ENCODE measurements at places on chromosomes 11 and 22.
A peak's percentile ranks its signal among the peaks of the same experiment; 100 is the strongest.

DNA sequence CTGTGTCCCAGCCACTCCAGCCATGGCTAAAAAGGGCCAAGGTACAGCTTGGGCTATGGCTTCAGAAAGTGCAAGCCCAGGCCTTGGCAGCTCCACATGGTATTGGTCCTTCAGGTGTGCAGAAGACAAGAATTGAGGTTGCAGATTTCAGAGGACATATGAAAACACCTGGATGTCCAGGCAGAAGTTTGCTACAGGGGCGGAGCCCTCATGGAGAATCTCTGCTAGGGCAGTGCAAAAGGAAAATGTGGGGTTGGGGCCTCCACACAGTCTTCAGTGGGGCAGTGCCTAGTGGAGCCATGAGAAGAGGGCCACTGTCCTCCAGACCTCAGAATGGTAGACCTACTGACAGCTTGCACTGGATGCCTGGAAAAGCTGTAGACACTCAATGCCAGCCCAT, 1074.1 kb downstream of the JRKL start:
- DNase-seq = no peak

- DNase-seq = no peak
Observed at GRCh38 chr22:38271927-38272372, 860 bp downstream of the TMEM184B start.

DNA sequence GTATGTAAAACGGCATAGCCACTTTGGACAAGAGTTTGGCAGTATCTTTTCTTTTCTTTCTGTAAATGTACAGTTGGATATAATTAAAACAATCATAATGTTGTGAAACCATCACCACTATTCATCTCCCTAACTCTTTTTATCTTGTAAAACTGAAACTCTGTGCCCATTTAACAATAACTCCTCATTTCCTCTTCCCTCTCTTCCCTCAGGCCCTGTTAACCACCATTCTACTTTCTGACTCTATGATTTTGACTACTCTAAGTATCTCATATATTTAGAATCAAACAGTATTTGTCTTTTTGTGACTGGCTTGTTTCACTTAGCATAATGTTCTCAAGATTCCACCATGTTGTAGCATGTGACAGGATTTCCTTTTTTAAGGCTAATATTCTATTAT, 10.2 kb downstream of the SCUBE2 start:
- no peak for DNase-seq

DNA sequence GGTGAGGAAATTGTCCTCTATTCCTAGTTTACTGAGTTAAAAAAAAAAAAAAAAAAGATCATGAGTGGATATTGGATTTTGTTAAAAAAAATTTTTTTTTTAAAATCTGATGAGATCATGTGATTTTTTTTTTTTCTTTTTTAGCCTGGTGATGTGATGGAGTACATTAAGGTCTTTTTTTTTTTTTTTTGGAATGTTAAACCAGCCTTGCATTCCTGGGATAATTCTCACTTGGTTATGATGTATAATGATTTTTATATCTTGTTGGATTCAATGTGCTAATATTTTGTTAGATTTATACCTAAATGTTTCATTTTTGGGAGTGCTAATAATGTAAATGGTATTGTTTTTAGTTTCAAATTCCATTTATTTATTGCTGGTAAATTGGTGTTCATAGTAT, 43.3 kb downstream of the DDX10 start:
- DNase-seq = no peak

DNA sequence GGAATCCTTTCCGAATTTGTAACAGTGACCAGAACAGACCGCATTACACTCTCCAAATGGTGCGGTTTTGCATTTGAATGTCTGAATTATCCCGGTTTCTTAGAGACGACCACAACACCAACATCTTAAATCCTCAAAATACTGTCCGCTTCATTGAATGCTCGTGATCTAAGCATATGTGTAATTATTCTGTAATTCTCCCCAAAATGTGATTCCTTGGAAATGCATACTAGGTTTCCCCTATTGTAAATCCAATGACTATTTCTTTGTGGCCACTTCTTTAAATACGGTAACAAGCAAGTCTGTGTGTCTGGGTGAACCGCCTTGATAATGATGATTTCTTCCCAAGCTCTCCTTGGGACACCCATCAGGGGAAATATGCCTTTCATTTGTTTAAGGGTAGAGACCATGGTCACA, 87.3 kb upstream of the DBX1 start:
- no peak for DNase-seq

GRCh38 chr11:46472662-46472994, 81.1 kb upstream of the CHRM4 start:
- DNase-seq = no peak

DNA sequence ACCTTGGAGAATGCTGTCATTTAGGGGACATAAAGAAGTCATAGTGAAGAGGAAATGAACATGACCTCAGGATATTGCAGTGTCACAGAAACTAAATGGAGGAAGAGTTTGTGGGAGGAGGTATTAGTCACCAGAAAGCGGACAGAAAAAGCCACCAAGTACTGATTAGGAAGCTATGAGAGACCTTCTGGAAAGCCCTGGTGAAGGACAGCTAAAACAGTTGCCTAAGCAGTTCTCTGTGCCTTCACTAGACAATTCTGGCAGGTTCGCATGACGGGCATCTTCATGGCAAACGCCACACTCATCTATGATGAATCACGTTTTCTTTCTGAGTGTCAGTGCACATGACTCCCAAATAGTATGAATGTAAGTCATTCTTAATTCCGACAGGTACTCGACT, 325.8 kb downstream of the C11orf87 start:
- no peak for DNase-seq

DNA sequence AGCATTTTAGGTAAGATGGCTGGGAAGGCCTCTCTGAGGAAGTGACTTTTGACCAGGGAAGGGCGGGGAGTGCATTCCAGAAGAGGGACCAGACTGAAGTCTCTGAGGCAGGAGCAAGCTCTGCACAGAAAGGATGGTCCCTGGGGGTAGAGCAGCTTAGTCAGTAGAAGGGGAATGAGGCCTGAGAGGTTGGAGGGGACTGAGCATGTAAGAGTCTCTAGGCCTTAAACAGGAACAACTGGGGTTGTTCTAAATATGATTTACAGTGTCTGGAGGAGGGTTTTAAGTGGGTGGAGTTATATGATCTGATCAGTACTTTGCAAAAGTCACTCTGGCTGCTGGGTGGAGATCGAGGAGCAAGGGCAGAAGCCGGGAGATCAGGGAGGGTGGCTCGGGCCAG, 31.7 kb upstream of the TEF start:
- DNase-seq = no peak

DNA sequence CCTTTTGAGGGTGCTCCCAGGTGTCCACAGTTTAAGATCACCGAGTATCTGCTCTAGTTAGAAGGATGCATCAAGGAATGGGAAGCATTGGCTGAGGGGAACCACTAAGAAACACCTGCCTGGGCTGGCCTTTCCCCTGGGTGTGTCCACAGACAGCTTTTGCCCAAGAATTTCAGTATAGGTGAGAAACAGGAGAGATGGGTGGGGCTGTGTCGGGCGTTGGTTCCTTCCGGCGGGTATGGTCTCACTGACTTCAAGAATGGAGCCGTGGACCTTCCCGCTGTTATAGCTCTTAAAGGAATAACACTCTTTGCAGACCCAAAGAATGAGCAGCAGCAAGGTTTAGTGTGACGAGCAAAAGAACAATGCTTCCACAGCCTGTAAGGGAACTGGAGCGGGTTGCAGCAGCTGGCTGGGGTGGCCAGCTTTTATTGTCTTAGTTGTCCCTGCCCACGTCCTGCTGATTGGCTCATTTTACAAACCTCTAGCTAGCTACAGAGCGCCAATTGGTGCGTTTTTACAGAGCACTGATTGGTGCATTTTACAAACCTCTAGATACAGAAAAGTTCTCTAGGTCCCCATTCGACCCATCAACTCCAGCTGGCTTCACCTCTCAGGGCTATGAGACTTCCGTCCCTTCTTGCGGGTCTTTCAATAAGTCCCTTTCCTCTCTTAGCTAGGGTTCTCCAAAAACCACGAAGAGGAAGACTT, 2.4 kb downstream of the FADS1 start:
- no peak for DNase-seq

GRCh38 chr11:119087747-119088241, 3.1 kb downstream of the HMBS start:
- no peak for DNase-seq

DNA sequence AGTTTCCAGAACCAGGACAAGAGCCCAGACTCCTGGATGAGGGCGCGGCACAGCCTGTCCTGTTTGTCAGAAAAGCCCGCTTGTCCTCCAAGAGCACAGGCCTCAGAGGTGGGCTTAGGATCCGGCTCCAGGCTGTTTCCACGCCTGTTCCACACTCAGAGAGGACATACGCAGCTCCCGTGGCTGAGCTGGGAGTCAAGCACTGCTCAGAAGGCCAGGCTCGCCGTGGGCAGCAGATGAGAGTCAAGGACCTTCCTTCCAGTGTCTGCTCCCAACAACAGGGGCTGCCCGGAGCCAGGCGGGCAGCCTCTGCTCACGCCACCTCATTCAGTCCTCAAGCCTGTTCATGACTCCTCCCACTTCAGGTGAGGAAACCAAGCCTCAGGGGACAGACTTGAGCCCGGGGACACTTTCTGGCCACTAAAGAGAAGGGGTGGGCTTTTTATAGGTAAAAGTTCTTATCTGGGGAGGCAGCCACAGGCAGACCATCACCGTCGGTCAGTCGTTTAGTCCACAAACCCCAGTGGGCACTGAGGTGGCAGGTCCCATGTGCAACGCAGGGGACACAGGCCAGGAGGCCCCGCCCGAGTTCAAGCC, 3.8 kb downstream of the CYB5R3 start:
- no peak for DNase-seq

GRCh38 chr11:85724748-85725465, 38.9 kb upstream of the CCDC89 start:
- no peak for DNase-seq

GRCh38 chr22:33919391-33920196, 682 bp downstream of the LARGE1 start:
- DNase-seq = no peak

DNA sequence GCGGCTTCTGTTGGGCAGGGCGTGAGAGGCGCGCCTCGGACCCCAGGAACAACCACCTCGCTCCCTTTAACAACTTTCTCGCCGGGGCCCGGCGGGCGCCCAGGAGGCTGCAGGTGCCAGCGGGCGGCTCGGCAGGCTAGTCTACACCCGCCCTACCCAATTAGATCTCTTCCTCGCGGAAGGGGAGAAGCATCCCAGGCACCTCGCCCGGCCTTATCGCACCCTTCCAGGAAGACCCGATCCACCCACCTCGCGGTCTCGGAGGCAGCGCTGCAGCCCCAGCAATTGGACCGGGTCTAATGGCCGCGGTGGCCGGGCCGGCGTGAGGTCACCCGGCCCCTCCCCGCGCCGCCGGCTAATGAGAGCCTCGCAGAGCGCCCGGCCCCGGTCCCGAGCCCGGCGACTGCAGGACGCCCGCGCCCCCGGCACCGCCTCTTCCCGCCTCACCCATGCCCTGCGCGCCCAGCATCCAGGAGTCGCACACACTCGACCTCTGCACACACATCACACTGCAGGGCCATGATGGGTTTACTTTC, at the start of gene PLAAT3:
PLAAT3 (minus strand) TSS at position 298 of the 536 bp plus-strand sequence. CDS start 419 bp downstream, outside the sequence.
- no peak for DNase-seq

- DNase-seq = no peak
Observed at GRCh38 chr11:63961608-63962412, 12.6 kb upstream of the COX8A start.

DNA sequence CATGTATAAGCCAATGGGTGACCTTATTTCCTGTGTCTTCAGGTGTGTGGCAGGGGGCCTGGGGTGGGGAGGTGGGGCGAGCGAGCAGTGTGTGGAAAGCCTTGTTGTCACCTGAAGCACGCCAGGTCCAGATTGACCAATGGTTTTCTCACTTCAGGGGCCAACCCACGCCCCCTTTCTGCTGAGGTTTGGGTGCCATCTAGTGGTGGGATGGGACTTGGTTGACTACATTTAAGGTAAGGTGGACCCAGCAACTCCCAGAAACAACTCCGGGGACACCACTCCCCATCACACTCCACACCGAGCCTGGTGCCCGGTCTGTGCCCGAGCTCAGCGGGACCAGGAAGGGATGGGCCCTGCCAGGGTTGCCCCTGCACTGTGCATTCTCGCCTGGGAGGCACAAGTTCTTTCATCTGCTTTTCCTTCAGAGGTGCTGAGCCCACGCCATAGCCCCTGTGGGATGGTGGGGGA, 40.0 kb downstream of the TPCN2 start:
- DNase-seq = peak; percentile 30

GRCh38 chr11:2383852-2384804, 7.0 kb downstream of the CD81 start:
- DNase-seq = no peak

- DNase-seq = peak; percentile 20
Observed at GRCh38 chr22:23119494-23120414, 22.0 kb downstream of the RSPH14 start.

GRCh38 chr22:17258788-17259148, 39.5 kb upstream of the ADA2 start:
- no peak for DNase-seq

- no peak for DNase-seq
Observed at GRCh38 chr22:23514322-23515038, 65.6 kb downstream of the IGLL1 start.

DNA sequence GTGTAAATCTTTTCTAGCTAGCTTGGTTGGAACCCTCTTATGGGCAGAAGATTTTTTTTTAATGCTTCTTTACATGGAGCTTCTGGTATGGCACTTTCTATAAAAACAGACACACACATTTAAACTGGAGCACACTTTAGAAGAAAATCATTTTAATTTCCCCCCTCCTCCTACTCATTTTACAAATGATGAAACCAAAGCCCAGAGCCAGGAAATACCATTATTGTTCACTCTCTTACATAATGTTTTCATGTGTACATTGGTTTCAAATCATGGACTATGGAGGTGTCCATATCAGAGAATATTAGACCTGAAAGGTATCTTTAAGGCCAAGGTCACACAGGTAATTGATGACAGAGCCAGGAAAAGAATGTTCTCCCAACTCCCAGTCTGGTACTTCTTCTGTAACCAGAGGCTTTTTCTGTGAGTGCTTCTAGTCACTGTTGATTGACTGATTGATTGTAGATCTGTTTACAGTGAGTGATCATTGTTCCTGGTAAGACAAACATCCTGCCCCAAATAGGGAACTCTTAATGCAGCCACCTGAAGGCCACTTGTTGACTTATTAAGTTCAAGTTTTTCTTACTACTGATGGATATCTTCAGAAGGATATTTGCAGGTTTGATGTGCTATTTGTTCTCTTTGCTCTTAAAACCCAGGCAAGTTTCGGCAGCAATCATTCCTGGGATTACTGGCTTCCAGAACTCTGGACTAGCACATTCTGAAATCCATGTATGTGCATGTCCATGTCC, 26.8 kb upstream of the ME3 start:
- DNase-seq = no peak
